Stimulated activated CD8-positive, alpha-beta memory T cell treated with anti-CD3 and anti-CD28 coated beads, Interleukin-7, amount 100 ng/mL, for 4 hours (primary cell): ENCODE measurements at places on chromosomes 6 and 20.

- DNase-seq, result no peak
These were observed 57.0 kb upstream of the EPB41L1 start for GRCh38 chr20:36097337-36098151.

- no peak for DNase-seq
These were observed 114.5 kb upstream of the TMEM170B start for GRCh38 chr6:11423072-11423471.

DNA sequence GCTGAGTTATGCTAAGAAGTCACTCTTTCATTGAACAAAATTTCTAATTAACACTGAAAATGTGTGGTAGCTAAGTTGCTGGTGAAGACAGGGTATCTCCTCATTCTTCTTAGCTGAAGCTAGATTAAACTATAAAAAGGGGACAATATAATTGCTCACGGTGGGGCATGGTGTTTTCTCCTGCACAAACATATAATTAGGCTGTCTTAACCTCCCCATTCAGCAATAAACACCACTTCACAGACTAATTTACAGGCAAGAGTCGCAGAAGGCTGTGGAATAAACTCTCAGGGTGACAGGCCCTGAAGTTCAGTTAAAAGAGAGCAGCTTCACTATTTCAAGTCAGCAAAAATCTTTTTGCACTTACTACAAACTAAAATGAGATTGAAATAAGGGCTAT lies 338.9 kb upstream of the NT5E start:
- DNase-seq, result no peak

DNA sequence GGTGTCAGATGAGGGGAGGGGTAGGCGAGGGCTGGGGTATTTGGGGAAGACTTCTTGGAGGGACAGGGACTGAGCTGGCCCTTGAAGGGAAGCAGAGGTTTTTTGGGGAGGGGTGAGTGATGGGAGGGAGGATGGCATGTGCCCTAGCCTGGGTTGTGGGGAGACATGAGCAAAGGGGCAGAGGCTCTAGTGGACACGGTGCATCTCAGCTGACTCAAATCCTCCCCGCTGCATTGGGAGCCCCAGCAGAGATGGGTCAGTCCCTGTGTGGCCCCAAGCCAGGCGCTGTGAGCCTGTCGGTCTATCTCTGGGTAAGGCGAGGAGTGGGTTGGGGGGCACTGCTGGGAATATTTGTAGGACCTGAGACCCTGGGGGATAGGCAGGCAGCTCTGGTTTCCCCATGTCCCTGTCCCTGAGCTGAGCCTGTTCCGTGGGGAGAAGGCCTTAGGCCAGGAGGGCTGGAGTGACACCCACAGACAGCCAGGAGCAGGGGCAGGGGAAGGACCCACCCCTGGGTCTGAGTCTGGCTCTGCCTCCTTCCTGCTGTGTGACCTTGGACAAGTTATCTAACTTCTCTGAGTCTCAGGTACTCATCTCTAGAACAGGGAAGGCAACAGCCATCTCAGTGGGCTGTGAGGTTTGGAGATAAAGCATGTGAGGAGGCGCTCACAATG lies 36.0 kb downstream of the SPDEF start:
- DNase-seq, result no peak

GRCh38 chr6:54140811-54141210 lies 29.6 kb downstream of the MLIP start:
- no peak for DNase-seq

- DNase-seq, result peak; percentile 53
These were observed 2.0 kb upstream of the PLCG1 start for GRCh38 chr20:41135187-41135887.

- DNase-seq, result no peak
These were observed 67.1 kb upstream of the ADGRF4 start for GRCh38 chr6:47631269-47631772.

GRCh38 chr6:41371992-41372831 lies 36.8 kb downstream of the NCR2 start:
- DNase-seq, result no peak

GRCh38 chr6:160106701-160107100 lies 14.9 kb upstream of the SLC22A1 start:
- DNase-seq, result no peak

DNA sequence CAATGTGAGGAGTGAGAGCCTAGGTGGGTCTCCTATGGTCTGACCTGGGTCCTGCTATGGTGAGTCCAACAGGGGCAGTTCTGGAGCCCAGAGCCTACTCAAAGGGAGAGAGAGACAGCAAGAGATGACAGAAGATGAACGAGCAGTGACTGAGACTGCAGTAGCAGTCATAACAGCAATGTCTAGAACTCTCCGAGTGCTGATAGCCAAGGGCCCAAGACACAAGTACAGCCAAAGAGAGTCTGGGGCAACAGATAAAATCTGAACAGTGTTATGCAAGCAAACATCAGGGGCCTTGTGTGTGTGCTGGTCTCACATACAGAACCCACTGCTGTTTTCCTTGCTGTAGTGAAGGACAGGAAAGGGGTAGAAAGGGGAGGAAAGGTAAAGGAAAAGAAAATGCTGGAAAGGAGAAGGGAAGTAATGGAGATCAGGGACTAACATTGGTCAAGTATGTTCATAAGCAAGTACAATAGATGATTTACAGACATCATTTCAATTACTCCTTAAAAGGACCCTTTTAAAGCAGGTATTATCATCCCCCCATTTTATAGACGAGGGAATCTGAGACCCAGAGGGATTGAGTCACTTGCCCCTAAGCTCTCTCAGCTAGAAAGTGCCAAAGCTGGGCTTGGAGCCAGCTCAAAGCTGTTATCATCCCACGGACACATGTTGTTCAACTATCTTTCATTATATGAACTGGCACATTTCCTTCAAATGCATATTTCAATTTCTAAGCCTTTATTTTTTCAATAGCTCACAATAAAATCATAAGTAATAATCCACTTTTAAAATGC lies 182.3 kb upstream of the RAB32 start:
- DNase-seq, result no peak

DNA sequence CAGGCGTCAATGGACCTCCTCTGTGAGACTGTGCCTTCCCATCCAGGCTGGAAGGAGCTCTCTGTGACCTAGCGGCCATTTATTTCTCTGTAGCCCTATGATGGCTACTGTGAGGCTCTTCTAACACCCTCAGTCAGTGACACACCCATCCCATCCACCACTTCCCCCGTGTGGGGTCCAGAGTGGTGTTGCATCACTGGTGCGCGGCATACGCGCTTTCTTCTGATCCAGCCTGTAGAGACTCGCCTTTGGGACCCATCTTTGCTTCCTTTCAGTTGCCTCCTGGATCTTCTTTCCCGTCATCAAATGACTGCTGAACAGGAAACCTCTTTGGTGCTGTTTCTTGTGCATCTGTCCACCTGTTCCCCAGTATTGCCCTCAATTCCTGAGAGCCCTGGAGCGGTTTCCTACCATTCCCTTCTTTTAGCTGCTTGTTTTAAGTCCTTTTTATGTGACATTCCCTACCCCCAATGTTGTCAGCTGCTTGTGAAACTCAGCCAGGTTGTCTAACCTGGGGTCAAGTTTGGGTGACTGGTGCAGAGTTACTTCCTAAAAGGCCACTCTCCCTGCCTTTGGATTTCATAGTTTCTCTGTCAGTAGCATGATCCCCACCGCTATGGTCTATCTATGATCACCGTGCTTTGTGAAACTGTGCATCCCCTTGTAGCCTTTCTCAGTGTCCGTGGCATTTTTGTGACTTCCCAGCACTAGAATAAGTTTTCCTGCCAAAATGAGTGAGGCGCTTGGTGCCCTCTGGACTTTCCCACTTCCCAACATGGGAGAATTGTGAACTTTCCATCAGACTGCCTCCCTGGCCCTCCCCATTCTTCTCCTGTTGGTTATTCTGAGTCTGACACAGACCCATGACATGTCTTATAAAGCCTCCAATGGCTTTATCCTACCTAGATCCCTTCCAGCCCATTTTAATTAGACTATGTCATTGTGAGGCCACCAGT lies 5.7 kb downstream of the PRR3 start:
- no peak for DNase-seq

DNA sequence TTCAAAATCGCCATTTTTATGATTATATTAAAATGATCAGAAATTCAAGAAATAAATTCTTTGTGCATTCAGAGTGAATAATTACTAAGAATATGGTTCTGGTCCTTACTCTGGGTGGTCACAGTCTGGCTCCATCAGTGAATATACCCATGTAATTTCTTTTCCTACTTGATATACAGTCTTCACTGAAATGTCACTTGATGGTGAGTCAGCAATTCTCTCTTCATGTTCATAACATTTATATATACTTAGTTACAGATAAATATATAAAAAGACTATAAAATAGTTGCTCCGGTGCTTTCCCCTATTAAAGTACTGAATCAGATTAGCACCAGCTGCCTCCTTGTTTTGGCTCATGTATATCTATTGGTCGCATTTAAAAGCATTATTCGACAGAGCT lies 56.4 kb upstream of the MTRF1L start:
- DNase-seq, result no peak
